ENCODE measurements at places on chromosomes 1 and 21.

DNA sequence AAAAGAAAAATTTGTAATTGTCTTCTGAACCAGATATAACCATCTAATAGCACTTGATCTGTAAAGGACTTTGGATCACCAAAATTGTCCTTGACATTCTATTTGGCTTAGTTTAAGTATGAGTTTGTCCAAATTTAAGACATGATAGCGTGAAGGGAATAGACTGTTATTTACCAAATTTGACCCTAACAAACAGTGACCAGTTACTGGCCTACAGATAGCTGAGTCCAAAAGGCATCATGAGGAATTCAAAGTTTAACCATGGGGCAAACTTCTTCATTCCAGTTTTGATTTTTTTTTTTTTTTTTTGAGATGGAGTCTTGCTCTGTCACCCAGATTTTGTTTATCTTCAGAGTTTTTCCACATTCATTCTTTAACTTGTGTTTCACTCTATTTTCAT lies 38.5 kb downstream of the CLIC4 start:
- no peak for DNase-seq

DNA sequence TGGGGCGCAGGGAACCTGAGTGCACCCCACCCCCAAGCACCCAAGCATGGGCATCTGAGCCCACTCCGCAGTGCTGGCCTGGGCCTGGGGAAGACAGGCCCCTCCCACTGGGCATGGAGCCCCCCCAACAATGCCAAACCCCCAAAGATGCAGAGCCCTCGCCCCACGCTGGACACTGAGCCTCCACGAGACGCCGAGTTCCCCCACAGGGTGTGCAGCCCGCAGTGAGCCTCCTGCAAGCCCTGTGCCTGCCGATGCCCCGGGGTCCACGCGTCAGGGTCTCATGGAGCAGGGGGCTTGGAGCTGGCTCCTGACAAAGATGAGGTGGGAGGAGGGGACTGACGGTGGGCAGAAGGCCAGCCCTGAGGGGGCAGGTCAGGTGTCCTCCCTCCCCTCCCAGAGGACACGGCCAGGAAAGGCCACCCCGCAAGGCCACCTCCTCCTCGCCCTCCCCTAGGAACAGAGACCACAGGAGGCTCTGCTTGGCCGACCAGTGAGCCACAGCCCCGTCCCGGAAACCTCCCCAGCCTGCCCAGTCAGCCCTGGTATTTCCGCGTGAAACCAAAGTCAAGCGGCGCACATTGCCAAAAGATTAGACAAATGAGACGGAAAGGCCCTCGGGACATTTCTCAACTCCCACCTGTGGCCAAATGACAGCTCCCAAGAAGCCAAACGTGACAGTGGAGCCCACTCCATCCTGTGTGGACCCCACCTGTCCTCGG lies 33.4 kb downstream of the MEGF6 start:
- no peak for DNase-seq

DNA sequence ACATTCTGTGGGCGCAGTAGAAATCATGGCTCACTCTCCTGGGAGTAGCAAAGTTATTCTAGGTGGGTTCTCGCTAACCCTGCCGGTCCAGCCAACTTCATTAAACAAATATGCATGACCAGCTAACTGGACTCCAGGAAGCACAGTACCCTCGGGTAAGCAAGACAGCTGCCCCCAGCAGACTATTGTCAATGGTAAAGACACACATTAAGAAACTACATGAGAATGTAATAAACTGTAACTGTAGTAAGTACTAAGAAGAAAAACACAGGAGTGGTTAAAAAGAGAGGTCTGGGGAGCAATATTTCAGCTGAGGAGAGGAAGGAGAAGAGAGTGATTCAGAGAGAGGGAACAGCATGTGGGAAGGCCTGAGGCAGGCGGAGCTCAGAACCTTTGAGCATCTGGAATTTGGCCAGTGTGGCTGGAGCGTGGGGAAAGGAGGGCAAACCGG lies 7.4 kb downstream of the SLC2A5 start:
- no peak for DNase-seq

DNA sequence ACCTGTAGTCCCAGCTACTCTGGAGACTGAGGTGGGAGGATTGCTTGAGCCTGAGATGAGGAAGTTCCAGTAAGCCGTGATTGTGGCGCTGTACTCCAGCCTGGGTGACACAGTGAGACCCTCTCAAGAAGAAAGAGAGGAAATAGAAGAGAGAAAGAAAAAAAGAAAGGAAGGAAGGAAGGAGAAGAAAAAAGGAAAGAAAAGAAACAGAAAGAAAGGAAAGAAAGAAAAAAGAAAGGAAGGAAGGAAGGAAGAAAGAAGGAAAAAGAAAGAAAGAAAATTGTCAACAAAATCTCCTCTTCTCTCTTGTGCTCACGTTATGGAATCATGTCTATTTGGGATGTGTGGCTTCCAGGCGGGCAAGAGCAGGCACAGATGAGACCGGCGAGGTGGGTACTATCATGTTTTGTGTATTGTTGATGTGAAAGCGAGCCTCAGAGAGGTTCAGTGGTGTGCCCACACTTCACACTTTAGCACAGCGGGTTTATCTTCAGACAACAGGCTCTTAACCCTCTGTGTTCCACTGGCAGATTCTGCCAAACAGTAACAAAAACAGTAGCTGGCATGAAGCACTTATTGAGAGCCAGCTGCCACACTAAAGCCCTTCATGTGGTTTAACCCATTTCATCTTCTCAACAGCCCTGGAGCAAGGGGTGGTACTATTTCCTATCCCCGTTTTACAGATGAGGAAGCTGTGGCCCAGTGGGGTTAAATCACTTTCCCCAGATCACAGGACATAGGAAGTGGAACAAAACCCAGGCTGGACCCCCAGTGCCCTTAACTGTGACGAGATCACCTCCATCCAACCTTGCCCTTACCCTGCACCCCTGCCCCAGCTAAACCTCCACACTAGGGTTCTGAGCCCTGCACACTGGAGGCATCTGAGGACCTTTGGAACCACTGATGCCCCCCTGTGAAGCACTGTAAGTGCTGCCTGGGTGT lies 94.7 kb upstream of the TARDBP start:
- no peak for DNase-seq

DNA sequence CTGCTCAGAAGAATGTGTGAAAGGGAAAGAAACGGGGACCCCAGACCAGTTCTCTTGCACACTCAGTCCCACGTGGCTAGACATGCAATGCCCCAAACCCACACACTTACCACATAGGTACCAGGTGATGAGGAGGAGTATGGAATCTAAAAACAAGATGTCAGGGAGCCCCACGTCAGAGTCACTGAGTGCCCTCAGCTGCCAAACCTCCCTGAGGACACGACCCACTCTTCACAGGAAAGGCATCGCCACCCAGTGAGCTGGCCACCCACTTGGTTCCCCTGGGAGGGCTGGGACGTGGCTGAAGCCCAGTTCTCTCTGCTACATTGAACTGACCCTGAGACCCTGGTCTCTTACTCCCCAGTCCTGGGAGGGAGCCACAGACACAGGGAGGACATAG lies 41.4 kb downstream of the MRPL37 start:
- DNase-seq, result no peak

DNA sequence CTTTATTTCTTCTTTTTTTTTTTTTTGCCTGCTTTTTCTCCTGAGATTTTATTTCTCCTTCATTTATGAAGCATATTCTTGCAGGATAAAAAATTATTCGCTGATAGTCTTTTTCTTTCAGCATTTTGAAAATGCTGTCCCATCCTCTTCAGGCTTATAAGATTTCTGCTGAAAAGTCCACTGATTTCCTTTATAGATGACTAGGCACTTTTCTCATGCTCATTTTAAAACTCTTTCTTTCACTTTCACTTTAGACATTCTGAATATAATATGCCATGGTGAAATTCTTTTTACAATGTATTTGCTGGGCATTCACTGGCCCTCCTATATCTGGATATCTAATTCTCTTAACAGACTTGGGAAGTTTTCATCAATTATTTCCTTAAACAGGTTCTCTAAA lies 25.5 kb upstream of the GTF2B start:
- no peak for DNase-seq

- no peak for DNase-seq
These were observed 2.6 kb upstream of the TTC34 start for GRCh38 chr1:2803931-2804627.

GRCh38 chr1:10839188-10839770 lies 42.8 kb upstream of the CASZ1 start:
- DNase-seq, result no peak

- DNase-seq, result no peak
These were observed 114.0 kb upstream of the GJB5 start for GRCh38 chr1:34640654-34641401.

GRCh38 chr1:71862756-71863155 lies 419.6 kb downstream of the NEGR1 start:
- no peak for DNase-seq

DNA sequence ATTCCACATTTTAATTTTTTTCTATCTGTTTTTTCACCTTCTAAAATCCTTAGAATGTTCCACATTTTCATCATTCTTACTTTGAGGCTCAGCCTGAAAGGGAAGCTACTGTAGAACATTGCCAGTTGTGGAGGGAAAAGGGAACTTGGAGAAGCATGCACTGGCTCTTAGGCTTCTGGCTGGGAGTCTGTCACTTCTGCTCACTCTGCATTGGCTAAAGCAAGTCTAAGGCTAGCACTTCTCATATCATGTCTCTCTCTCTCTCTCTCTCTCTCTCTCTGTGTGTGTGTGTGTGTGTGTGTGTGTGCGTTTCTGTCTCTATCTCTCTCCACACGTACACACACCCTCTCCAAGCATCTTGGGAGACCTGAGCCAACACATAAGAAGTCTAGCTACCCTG lies 49.6 kb upstream of the ADAR start:
- no peak for DNase-seq

DNA sequence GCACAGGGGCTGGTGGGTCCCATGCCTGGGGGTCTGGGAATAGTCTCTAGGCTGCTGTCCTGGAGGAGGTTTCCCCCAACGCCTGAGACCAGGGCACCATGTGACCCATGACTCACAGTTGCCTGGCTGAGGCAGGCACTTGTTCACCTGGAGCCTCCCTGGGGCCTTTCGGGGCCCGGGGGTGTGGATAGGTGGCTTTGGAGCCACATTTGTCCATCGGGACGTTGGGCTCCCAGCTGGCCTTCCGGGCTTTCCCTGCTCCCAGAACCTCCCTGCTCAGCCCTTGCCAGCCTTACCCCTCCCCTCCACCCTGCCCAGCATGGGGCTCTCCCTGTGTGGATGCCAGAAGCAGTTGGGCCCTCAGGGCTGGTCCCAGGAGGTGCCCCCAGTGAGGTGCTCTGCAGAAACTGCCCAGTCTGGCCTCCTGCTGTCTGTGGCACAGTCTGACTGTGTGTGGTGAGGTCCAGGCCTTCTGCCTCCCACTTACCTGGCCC lies 14.2 kb downstream of the COL6A1 start:
- no peak for DNase-seq

DNA sequence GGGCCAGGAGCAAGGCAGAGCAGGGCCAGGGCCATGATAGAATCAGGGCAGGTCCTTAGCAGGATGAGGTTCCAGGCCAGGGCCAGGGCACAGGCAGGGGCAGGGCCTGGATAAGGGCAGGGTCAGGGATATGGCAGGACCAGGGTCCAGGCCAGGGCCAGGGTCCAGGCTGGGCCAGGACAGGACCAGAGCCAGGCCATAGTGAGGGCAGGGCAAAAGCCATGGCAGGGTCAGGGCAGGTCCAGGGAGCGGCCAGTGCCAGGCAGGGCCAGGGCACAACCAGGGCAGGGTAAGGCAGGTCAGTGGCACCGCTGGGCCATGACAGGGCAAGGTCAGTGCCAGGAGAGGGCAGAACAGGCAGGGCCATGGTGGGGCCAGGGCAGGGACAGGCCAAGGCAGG lies 152.2 kb downstream of the LIPI start:
- no peak for DNase-seq

- no peak for DNase-seq
These were observed 20.1 kb downstream of the YTHDF2 start for GRCh38 chr1:28756846-28757245.

- no peak for DNase-seq
These were observed 7.9 kb upstream of the TRAF5 start for GRCh38 chr1:211318576-211319280.

- DNase-seq, result no peak
These were observed 415.0 kb upstream of the ESRRG start for GRCh38 chr1:217138173-217138765.

DNA sequence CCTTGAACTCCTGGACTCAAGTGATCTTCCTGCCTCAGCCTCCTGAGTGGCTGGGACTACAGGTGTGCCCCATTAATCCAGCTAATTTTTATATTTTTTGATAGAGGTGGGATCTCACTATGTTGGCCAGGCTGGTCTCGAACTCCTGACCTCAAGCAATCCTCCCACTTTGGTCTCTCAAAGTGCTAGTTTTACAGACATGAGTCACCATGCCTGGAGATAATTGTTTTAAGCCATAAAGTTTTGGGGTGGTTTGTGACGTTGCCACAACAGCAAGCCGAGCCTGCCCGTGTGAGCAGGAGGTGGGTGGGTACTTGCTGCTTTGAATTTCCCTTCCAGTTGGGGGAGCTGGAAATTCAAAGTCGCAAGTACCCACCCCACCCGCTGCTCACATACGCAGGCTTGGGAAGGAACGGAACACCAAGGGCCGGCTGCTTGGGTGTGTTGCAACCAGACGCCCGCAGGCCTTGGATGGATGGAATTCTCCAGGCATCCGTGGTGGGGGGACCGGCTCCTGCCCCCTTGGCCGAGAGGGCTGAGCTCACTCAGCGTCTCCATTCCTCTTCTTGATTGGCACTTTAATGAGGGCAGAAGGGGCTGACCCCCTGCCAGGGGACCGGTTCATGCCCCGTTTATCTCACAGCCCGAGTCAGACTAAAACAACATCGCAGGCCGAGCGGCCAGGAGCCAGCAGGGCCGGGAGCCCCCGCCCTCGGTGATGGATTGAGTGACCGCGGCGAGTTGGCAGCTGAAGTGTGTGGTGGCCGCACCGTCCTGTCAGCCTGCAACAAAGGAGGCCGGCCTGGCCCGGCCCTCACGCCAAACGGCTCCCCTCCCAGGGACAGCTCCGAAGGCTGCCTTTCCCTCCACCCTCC lies 78.1 kb downstream of the DHRS3 start:
- no peak for DNase-seq
